ENCODE measurements at places on chromosomes 11 and 22.

DNA sequence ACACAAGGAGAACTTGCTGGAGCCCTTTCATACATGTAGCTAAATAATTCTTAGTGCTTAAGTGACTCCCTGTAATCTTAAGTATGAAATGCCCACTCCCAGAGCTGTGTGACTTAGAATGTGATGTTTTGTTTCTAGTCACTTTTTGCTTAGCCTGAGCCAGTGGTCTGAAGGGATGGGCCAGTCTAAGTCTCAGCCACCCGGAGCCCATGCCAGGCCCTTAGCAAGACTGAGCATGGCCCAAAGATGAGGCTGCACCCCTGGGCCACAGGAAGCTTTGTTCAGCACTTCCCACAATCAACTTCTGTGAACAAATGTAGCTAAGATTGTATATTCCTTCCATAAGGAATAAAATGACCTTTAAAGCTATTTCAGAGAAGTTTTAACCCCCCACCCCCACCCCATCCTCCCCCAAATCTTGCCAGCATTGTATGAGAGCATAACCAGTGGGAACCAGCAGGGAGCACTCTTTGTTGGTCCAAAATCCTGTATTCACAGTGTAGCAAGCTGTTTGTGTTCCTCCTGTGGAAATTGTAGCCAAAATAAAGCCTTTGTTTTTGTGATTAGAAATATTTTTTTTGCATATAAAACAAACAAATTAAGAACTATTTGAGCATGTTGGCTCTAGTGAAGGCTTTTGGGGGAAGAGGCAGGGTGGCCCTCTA lies 73.8 kb upstream of the GAL start:
- no peak for DNase-seq

GRCh38 chr11:18934195-18934814 lies 4.9 kb downstream of the MRGPRX1 start:
- no peak for DNase-seq

DNA sequence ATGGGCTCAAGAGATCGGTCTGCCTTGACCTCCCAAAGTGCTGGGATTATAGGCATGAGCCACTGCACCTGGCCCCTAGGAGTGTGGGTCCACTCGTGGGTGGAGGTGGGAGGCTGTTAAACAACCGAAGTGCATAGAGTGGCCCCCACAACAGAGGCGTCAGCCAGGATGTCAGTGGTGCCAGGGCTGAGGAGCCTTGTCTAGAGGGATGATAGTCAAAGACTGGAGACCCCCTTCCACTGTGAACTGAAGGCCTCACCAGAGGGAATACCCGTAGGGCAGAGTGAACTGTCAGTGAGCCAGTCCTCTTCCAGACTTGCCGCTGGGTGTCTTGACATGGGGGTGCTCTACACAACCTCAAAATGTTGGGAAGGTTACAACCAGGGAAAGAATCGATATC lies 38.2 kb downstream of the AP2A2 start:
- DNase-seq, result no peak

- no peak for DNase-seq
Measured at GRCh38 chr11:35802221-35802620, 139.6 kb downstream of the TRIM44 start.

- no peak for DNase-seq
Measured at GRCh38 chr11:128026596-128026995, 560.8 kb downstream of the ETS1 start.

DNA sequence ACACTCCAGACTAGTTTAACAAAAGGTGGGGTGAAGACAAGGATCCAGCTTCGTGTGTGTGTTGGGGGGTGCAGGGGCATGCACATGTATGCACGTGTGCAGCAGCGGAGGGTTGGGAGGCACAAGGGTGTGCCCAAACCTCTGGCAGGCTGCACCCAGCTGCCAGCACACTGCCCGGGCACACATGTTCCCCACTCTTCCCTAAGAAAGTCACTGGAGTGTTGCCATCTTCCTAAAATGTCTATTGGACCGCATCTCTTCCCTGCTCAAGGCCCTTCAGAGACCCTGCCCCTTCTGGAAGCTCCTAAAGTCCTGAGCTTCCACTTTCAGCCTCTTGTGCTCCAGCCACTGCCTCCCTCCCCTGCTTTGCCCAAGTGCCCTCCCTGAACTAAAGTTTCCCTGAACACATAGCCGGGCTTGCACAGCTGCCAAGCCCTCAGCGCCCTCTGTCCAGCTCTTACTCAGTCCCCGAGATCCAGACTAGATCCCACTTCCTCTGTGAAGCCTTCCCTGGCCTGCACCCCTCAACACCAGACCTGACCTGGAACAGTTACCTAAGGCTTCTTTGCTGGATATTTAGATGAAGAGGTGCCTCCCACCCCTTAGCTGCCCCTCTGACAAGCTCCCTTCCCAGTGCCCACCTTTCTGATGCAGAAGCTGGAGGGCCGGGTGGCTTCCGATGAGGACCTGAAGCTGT lies 6.0 kb downstream of the CFL1 start:
- no peak for DNase-seq

DNA sequence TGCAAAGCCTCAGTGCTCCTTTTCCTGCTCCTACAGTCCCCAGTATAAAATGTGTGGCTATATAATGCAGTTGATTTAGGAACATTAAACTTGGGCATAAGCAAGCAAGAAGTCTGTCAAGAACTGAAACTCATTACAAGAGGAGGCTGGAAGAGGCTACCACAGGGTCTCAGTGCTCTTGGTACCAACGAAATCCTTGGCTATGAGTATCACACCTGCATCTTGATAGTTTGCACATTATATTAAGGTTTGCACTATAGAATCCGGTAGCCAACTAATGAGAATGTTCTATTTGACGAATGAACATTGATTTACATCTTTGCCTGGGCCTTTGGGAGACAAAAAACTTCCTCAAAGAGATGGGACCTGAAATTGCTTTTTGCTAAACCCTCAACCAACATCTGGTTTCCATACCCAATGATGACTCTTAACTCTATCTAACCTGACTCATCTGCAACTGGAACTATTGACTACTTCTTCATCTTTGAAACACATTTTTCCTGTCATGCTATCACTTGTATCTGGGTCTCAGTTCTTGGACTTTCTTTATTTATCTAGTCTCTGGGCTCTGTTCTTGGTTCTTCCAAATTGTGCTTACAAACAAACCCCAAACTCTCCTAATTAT lies 207.2 kb upstream of the CTSC start:
- no peak for DNase-seq

DNA sequence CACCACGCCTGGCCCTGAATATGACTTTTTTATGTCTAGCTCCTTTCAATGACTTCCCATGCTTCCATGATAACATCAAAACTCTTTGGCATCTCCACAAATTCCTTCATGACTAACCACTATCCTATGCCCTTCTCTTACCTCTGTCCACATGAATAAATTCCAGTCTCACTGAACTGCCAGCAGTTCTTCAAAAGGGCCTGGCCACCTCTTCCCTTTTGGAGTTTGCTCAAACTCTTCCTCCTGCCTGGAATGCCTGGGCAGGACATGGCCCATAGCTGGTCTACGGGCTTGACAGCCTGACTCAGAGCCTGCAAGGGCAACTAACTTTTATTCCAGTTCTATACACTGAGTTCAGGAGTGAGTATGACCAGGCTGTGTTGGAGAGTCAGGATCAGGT lies 41.8 kb upstream of the ZBTB16 start:
- no peak for DNase-seq

DNA sequence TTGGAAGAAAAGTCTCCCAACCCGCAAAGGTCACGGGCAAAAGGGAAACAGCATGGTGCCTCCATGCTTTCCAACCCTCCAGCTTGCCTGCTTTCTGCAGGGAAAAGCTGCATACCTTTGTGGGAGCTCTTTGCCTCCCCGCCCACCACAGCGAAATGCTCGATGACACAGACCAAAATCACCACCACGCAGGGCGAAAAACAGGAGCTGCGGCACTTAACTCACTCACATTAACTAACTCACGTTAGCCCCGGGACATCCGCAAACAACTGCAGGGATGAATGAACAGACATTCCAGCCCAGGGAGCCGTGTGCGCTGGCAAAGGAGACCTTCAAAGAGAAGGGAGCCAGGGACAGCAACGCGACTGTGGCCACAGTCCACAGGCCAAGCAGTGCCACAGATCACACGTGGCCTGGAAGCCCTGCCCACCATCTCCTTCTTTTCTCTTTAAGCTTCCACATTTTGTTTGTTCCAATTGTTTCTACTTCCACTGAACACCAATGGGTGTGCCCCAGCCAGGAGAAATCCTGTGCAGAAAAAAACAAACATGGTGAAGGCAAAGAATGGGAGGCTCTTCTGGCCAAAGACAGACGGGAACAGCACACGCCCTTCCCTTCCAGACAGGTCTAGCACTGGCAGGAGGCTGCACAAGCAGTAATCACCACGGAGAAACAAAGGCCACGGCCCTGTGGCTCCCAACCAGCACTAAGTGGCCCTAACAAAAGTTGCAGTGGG lies 39.3 kb downstream of the DUSP8 start:
- no peak for DNase-seq

- no peak for DNase-seq
Measured at GRCh38 chr11:28815110-28815509, 706.9 kb downstream of the METTL15 start.

- no peak for DNase-seq
Measured at GRCh38 chr11:22520521-22520920, 105.1 kb downstream of the FANCF start.

DNA sequence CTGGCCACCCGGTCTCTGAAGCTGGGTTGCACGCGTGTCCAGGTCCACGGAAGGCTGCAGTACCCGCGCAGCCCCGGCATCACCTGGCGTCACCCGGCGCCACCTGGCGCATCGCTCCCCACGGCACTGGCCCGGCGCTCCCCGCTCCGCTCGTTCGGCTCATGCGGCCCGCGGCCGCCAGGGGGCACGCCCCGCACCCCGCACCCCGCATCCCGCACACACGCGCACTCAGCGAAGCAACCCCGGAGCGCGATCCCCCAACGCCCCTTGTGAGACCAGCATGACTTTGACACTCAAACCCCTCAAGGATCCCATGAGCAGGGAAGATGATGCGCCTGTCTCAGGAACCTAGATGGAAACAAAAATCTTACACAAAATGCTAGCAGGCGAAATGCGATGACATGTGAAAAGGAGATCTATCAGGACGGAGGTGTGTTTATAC lies 11.9 kb downstream of the B3GNT6 start:
- DNase-seq, result peak; percentile 21

DNA sequence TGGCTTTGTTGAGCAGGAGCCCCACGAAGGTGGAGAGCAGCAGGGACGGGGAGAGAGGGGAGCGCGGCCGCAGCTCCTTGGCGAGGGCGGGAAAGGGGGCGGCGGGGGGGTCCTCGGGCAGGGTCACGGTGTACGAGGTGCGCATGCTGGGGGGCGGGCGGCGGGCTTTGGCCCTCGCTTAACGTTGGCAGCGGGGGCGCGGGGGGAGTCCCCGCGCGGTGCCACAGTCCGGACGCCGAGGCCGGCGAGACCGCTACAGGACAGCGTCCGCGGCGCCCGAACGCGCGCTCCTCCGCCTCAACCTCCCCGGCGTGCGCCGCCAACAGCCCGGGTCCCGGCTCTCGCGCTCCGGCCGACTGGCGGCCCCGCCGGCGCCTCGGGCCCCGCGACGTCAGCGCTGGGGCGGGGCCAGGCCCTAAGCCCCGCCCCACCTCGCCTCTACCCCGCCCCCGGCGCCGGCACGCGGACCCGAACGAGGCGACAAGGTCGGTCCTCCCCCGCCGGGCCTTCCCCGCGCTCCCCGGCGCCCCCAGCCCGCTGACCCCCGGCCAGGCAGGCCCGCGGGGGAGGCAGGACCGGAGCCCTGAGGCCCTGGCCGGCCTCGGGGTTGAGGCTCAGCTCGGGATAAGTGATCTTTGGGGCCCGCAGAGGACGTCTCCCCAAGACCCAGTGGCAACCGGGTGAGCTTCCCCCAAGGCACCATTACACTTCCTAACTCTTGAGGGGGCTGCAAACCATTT lies 17.5 kb downstream of the USP2 start:
- peak; percentile 54 for DNase-seq

DNA sequence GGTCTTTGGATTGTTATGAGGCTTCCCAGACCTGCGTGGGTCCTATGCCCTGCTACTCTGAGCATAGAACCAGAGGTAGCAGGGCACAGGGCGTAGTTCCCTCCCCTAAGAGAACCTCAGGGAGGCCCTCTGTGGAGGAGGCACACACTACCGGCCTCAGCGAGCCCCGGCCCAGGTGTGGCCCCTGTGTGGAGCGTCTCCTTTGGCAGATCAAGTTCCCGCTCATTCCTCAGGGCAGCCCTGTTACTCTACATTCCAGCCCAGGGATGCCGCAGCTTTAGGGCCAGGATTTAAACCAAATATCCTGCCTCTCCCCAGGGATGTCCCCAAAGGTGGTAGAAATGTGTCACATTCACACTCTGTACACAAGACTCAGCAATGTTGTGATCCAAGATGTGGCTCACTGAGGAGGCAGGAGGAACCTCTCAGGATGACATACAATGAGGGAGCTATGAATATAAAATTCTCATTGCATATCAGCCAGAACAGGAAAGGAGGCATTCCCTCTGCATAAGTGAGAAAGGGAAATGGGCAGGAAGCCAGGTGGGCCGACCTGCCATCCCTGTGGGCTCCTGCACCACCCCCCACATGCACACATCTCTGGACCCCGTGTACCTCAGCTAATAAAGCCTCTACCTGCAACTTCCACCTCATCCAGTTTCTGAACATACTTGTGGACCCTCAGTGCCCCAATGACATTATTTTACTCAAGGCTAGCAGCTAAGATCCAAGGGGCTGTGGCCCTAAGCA lies 131.9 kb upstream of the TEAD1 start:
- DNase-seq, result no peak

GRCh38 chr11:58772329-58773285 lies 40.9 kb upstream of the GLYAT start:
- no peak for DNase-seq

DNA sequence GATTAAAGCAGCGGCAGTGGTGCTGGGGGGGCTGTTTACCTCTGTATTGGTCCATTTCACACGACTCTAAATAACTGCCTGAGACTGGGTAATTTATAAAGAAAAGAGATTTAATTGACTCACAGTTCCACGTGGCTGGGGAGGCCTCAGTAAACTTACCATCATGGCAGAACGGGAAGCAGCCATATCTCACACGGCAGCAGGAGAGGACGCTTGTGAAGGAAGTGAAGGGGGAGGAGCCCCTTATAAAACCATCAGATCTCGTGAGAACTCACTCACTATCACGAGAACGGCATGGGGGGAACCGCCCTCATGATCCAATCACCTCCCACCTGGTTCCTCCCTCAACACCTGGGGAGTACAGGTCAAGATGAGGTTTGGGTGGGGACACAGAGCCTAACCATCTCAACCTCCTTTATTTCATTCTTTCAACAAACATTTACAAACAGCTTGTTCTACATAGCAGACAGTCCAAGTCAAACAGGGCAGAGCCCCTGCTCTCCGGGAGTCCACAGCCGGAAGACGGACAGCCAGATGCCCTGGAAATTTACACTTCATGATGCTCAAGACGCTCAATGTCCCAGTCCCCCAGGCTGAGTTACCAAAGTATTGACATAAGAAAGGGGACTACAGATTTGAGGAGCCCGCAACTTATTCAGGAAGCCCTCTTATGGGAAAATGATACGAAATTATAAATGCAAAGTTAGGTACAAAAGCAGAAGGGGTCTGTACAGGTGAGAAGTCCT lies 26.3 kb upstream of the HMGXB4 start:
- no peak for DNase-seq

- DNase-seq, result no peak
Measured at GRCh38 chr11:93895106-93895862, 44.9 kb upstream of the VSTM5 start.

DNA sequence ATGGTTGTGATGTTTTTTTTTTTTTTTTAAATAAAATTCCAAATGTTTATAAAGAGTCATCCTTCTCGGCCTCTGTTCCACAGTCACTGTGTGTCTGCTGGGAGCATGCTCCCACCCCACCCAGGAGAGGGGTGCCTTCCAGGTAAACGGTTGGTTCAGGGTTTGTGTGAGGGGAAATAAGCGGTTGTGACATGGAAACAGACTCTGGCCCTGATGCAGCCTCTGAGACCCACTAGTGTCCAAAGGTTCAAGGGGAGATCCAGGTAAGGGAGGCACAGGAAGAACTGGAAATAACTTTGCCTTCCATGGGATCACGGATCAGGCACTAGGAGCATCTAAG lies 6.0 kb upstream of the GAS2L1 start:
- no peak for DNase-seq
